ENCODE measurements at places on chromosomes 12 and 14.

GRCh38 chr14:67420102-67420739 lies 8.3 kb upstream of the PLEK2 start:
- no peak for DNase-seq

GRCh38 chr12:112111931-112112330 lies 3.3 kb upstream of the NAA25 start:
- no peak for DNase-seq

GRCh38 chr14:98705871-98706300 lies 566.1 kb downstream of the BCL11B start:
- DNase-seq, result no peak

DNA sequence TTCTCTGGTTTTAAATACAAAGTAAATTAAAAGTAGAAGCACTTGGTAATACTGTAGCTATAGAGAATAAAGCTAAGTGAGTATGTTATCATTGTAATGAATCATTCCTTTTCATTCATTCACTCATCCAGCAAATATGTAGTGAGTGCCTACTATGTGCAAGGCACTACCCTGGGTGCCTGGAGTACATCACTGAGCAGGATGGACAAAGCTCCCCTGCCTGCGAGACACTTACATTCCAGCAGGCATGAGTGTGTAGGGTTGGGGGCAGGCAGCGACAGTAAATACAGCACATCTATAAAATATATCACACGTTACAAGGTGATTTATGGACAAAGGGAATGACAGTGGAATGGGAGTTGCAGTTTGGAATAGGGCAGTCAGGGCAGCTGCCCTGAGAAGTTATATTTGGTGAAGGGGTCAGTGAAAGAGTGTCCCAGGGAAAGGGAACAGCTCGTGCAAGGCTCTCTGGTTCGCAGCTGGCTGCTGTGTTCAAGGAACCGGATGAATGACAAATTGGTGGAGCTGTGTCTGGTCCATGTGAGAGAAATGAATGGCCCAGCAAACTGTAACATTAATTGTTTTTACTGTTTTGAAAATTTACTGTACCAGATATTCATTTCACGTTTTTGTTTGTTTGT lies 159.6 kb downstream of the CRADD start:
- DNase-seq, result no peak

DNA sequence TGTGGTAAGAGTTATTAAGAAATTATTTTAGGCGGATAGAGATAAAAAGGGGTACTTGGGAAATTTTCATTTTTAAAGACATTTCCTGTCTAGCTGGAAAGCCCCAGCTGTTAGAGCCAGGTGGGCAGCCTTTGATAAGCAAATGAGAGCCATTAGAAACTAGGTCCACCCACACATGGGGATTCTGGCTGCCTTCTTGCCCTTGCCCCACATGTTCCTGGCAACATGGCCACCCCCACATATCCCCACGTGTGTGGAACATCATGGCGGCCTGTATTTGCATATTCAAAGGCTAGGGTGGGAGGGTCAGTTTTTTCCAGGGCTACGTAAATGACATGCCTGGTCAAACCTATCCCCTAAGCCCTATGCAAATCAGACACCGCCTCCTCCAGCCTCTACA lies 1382.1 kb downstream of the AACS start:
- no peak for DNase-seq

- no peak for DNase-seq
Measured at GRCh38 chr12:107734139-107734538, 26.8 kb downstream of the PRDM4 start.

GRCh38 chr14:79011920-79012204 lies 841.7 kb downstream of the NRXN3 start:
- DNase-seq, result no peak

Data from activated naive CD4-positive, alpha-beta T cell treated with anti-CD3 and anti-CD28 coated beads, Interleukin-2, amount 50 U/mL, for 72 hours (primary cell).